ENCODE measurements at places on chromosomes 4 and X.
A peak's percentile ranks its signal among the peaks of the same experiment; 100 is the strongest.

DNA sequence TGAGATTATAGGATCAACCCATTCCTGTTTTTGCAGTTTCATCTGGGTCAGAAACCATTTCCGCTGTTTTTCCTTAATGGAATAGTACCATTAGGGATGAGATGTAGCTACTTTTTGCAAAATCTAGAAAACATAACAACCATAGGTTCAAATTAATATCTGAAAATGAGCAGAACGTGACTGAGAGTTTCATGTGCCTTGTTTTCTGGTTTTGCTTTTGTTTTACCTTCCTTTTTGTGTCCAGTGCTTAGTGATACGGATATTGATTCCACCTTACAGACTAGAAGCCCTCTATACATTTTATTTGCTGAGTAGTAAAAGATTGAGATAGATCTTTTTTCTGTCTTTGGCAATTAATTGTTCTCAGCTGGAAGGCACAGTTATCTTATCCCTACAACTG lies 46.5 kb downstream of the SNX25 start:
- no peak for DNase-seq

DNA sequence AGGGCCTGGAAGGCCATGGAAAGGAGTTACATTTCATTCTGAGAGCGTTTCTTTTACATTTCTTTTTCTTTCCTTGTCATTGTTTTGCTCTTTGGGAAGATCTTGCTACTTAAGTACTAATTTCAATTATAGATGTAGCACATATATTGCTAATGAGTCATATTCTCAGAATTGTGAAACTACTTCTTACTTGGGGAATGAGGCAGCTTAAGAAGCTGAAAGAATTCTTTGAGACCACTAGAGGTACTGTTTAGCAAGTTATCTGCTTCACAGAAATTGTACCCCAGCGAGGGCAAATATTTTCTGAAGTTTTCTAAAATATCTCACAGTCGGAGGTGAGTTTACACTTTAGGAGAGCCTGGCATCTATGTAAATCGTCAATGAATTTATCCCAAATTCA lies 100.6 kb downstream of the AFF2 start:
- no peak for DNase-seq

GRCh38 chr4:80732010-80732409 lies 298.5 kb upstream of the BMP3 start:
- no peak for DNase-seq

DNA sequence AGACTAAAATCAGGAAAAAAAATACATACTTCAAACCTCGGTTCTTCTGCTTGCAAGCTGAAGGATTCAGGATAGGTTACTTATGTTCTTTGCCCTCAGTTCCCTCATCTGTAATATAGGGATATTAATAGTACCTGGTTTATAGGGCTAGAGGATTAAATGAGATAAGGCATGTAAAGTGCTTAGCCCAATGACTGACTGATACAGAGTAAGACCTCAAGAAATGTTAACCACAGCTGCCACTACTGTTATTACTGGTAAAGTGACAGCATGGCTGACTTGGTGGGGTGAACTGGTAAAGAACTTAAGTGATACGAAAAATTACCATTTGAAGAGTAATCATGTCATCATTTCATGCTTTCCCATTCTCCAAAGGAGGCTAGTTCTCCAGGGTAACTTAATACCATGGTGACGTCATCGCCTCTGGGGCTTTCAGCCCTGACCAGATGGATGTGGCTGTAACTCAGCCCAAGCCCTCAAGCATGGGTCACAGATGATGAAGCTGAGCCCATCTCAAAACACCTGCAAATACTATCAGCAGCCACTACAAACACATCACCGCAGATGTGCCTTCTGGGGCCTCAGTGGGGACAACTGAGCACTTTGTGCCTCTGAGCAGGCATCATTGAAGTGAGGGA lies 44.5 kb upstream of the SCML1 start:
- DNase-seq = no peak

DNA sequence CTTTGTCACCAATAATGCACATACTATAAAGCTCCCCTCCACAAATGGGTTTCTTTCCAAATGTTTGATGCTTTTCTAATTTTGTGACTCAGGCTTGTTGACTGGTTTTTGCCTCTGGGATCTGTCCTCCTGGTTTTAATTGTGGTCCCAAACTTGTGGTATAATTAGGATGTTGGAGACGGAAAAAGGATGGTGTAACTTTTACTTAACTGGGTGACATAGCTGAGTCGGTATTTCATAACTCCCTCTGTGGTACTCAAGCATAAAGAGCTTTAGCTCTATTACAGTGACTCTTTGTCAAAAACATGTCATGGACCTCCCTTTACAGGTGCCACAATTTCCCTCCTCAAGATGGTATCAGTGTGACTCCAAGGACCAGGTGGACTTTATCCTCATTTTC lies 119.7 kb upstream of the RBPJ start:
- DNase-seq = no peak

DNA sequence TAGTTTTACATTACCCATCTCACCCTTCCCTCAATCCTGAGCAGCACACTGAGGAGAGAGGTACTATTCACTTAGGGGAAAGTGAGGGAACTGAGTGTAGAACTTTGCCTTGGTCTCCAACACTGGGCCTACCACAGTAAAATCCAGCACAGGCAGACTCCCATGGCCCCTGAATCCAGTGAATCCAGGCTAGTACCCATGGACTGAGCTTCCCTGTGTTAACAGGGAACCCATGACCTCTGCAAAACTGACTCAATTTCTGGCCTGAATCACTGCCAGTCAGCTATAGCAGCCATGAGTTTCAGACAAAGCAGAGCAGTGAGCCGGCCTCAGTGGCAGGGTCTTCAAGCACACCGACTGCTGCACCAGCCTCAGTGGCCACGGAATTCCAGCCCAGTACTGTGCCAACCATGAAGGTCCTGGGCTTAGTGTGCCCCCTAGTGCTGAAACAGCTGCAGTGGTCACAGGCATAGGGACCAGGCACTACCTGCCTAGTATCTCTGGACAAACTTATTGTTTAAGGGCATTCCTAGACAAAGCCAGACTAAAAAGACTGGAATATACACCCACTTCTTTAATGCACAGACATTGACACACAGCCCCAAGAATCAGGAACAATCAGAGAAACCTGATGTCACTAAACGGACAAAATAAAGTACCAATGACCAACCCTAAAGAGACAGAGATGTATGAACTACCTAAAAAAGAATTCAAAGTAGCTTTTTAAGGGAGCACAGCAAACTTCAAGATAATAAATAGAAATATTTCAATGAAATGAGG lies 127.4 kb upstream of the RPL34 start:
- DNase-seq = peak; percentile 15

GRCh38 chr4:74659576-74660411 lies 134.5 kb downstream of the BTC start:
- no peak for DNase-seq

DNA sequence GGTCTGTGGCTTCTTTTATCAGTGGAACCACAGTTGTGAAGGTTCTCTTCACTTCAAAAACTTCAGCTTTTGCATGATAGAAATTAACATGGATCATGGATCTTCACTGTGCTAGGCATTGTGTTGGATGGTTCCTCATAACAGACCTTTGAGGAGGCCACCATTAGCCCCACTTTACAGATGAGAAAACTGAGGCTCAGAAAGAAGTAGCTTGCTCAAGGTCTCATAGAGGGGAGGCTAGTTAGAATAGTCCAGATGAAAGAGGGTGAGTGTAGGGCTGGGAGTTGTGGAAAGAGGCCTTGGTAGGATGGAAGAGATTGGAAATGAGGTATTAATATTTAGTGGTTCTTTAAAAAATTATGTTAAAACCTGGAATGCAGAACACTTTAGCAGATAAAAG lies 2.6 kb downstream of the TSR2 start:
- DNase-seq = no peak

DNA sequence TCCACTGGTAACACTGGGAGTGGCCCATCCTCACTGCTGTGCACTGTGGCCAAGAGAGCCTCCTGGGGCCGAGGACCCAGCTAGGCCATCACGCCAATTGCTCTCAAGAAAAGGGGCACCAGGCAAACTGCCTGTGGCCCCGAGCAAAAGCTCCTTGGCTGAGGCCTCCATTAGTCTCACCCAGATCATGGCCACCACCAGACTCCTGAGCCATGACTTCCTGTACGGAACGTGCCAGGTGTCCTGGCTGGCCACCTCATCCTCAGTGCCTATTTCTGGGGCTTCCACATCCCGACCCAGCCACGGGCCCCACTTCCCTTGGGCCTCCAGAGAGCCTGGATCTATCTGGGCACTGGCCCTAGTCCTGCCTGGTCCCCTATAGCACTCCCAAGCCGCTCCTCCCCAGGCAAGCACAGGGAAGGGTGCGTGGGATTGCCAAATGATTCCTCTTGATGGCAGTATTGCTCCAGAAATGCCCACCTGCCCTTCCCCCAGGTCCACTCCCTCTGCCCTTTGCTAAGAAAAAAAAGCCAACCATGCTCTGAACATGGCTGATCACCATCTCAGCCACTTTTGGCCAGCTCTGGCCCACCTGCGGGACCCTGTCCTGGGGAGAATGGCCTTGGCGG lies 212.6 kb upstream of the AGTR2 start:
- no peak for DNase-seq

GRCh38 chr4:20137176-20137575 lies 114.5 kb upstream of the SLIT2 start:
- DNase-seq = no peak

- no peak for DNase-seq
These were observed 717.5 kb upstream of the SLIT2 start for GRCh38 chr4:19534159-19534558.

- DNase-seq = no peak
These were observed 282.5 kb upstream of the PITX2 start for GRCh38 chr4:110905367-110905766.

GRCh38 chr4:93029769-93030168 lies 726.0 kb downstream of the GRID2 start:
- DNase-seq = no peak

- DNase-seq = no peak
These were observed 27.4 kb downstream of the GK start for GRCh38 chrX:30680618-30681017.

GRCh38 chrX:118126286-118126685 lies 9.7 kb upstream of the KLHL13 start:
- no peak for DNase-seq

GRCh38 chrX:151725338-151725614 lies 9.3 kb upstream of the CNGA2 start:
- DNase-seq = no peak

DNA sequence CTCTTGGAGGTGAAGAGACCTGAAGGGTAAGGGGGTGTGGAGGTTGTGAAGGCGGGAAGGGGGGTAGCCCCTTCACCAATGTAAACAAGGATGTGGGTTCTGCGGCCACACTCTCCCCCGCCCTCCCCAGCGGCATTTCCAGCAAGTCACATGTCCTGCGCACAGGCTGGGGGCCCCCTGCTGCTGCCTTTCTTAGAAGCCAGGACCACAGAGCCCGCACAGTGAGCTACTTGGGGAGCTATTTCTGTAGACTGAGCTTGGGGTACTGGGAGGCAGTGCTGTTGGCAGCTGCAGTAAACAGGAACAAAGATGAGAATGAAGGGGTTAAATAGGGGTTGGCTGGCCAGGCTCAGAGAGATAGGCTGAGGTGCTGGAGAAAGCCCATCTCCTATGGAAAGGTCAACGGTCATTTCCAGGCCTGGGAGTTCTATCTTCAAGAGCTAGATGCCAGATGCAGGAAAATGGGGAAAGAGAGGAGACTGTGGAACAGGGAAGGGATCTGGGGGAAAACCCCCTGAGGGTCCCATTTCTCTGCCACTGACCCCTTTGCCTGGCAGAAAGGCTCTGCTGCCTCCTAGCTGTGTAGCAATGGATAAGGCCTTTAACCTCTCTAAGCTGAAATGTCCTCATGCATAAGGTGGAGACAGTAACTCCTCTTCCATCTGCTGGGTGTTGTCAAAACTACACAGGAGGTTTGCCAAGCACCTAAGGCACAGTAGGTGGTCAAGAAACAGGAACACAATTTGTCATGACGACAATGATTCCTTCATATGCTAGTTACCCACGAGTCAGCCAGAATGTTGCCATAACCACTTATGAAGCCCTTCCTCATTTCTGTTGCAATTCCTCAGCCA lies 18.5 kb upstream of the PIM2 start:
- peak; percentile 82 for DNase-seq

- no peak for DNase-seq
These were observed 12.6 kb downstream of the IBSP start for GRCh38 chr4:87811977-87812376.

DNA sequence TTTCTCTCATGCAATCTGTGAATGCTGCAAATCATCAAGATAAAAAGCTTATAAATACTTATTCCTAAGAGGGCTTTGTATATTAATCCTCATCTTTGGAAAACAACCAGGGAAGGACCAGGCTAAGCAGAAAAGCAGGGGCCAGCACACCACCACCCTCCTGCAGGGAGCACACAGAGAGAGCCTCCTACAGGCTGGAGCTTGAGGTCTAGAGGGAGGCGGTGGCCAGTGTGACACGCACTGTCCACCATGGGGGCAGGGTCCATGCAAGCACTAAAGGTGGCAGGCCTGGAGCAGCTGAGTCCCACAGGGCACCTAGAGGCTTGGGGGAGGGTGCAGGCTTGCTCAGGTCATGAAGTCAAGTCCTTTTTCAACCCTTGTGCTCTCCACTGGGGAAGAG lies 236.9 kb downstream of the TACR3 start:
- no peak for DNase-seq

DNA sequence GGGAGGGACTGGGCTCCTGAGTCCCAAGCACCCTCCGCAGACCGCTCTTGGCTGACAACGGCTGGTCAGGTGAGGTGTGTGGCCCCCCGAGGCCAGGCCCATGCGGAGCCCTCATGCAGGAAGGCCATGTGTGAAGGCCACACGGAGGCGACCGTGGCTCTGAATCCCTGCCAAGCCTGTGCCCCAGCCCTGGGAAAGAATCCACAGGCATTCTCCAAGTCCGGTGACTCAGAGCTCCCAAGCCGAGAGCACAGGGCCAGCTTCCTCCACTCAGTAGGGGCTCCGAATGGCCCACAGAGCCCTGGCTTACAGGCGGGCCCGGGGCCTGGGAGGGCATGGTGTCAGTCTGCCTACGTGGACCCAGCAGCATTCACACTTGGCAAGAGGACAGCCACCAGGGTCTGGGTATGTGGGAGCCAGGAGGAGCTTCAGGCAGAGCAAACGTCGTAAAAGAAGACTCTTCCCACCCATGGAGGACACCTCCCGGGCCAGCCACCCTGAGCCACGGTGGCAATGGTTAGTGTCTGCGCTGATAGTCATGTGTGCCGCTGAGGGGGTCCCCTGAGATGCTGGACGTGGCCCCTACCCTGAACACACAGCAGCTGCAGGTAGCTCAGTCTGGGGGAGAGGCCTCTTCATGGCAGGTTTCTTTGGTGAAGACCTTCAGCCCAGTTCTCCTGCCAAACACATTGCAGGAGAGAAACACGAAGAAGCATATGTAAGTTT lies 105.7 kb downstream of the PSAPL1 start:
- no peak for DNase-seq

DNA sequence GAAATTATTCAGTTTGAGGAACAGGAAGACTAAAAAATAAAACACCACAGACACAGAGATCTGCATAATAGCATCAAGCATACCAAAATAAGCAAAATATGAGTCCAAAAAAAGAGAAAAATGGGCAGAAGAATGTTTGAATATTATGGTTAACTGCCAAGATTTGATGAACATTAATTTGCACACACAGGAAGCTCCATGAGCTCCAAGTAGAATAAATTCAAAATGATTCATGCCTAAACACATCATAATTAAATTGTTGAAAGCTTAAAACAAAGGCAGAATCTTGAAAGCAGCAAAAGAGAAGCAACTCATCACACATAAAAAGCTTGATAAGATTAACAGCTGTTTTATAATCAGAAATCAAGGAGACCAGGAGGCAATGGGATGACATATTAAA lies 156.6 kb upstream of the ARSJ start:
- DNase-seq = no peak

- DNase-seq = no peak
These were observed 323.0 kb downstream of the INPP4B start for GRCh38 chr4:142523111-142523510.
